ENCODE measurements at places on chromosomes 13 and 19.

- DNase-seq = no peak
Observed at GRCh38 chr19:7857727-7858108, 16.5 kb downstream of the PRR36 start.

DNA sequence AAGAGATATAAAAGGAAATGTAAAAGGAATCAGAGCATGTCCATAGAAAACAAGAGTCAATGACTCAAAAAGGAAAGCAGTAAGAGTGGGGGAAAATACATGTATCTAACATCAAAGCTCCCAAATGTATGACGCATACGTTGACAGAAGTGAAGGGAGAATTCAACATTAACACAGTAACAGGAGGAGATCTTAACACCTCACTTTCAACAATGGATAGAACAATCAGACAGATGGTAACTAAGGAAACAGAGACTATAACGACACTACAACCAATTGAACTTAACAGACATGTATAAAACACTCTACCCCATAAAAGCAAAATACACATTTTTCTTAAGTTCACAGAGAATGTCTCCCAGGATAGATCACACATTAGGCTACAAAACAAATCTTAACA is 774.8 kb upstream of the ARGLU1 start:
- DNase-seq = no peak

DNA sequence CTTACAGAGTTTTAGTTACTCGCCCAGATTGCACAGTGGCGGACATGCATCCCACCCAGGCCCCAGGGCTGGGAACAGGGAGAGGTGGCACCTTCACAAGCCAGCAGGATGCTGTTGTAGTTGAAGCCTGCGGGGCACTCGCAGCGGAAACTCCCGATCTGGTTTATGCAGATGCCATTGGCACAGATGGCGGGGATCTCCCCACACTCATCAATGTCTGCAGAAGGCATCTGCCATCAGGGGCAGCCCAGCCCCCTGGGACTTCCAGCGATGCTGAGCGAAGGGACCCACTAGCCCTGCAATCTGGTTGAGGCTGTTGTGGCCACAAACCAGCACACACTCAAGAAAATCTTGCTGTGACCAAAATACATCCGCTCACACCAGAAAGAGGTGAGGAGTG is 44.6 kb downstream of the CCL25 start:
- DNase-seq = no peak

DNA sequence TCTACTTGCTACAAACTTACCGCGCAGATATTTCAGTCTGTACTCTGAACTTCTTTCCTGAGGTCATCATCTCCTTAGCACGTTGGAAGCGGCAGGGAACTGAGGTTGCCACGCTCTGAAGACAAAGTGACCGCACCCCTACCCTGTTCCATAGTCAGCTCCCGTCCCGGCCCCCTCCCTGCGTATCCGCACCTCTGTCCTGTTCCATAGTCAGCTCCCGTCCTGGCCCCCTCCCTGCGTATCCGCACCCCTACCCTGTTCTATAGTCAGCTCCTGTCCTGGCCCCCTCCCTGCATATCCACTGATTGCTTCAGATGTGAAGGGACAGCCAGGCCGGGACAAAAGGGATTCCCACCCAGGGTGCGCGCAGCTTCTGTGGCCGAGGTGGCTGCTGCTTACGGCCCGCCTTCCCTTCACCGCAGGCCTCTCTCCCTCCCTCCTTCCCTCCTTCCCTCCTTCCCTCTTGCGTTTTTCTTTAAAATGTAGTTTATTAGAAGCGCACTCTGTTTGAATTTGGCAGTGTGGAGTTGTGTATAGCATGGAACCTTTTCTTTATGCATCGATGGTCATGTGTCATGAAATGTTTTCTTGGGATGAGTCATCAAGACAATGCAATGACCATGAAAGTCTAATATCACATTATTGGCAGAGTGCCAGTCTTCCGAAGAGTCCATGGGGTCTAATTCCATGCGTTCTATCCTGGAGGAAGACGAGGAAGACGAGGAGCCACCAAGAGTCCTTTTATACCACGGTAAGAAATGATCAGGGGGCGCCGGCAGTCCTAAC is 21.9 kb upstream of the NDUFS7 start:
- DNase-seq = no peak

GRCh38 chr13:46908501-46908900 is 11.6 kb upstream of the HTR2A start:
- no peak for DNase-seq

DNA sequence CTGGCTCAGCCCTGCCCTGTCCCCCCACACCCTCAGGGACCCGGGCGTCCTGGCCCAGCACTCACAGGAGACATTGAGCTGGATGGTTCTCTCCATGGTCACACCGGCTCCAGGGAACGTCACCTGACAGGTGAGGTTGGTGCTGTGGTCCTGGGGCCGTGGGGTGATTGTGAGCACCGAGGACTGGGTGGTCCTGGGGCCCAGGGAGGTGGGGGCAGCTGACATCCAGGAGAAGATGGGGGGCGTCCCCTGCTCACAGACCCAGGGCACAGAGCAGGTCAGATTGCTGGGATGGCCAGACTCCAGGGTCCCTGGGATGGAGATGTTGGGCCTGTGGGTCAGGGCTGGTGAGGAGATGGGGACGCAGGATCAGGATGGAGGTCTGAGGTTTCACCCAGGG is 854 bp downstream of the SIGLEC6 start:
- DNase-seq = no peak

DNA sequence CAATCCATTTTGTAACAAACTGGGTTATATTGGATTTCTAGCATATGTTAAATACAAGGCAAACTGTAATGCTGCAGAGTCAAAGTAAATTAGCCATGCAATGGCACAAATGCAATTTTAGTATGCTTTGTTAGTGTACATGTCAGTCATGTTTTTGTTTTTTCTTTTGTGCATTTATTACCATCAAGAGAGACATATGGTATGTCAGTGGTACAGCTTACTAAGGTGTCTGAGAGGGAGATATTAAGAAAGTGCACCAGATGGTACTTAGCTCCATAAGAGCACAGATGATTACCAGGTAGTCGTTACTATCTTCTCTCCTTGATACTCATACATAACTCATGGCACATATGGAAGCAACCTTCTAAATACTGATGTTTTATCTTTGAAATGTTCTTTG is 550.3 kb downstream of the GPC5 start:
- DNase-seq = no peak

- DNase-seq = no peak
Observed at GRCh38 chr13:43757266-43757665, 29.5 kb downstream of the ENOX1 start.

DNA sequence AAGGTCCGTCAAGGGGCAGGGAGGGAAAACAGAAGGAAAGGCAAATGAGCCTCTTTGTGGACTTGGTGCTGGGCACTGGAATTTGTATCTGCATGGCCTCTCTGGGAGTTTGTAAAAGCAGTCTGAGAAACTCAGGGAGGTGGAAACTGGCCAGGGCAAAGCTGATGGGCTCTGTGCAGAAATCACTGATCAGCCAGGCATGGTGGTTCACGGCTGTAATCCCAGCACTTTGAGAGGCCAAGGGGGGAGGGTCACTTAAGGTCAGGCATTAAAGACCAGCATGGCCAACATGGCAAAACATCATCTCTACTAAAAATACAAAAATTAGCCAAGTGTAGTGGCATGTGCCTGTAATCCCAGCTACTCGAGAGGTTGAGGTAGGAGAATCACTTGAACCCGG is 369.9 kb upstream of the ZNF507 start:
- DNase-seq = no peak

- DNase-seq = no peak
Observed at GRCh38 chr13:96091164-96092117, 1.5 kb downstream of the HS6ST3 start.

- no peak for DNase-seq
Observed at GRCh38 chr13:70856025-70856424, 747.8 kb upstream of the KLHL1 start.

GRCh38 chr13:24684600-24684998 is 4.4 kb downstream of the ATP12A start:
- DNase-seq = no peak

DNA sequence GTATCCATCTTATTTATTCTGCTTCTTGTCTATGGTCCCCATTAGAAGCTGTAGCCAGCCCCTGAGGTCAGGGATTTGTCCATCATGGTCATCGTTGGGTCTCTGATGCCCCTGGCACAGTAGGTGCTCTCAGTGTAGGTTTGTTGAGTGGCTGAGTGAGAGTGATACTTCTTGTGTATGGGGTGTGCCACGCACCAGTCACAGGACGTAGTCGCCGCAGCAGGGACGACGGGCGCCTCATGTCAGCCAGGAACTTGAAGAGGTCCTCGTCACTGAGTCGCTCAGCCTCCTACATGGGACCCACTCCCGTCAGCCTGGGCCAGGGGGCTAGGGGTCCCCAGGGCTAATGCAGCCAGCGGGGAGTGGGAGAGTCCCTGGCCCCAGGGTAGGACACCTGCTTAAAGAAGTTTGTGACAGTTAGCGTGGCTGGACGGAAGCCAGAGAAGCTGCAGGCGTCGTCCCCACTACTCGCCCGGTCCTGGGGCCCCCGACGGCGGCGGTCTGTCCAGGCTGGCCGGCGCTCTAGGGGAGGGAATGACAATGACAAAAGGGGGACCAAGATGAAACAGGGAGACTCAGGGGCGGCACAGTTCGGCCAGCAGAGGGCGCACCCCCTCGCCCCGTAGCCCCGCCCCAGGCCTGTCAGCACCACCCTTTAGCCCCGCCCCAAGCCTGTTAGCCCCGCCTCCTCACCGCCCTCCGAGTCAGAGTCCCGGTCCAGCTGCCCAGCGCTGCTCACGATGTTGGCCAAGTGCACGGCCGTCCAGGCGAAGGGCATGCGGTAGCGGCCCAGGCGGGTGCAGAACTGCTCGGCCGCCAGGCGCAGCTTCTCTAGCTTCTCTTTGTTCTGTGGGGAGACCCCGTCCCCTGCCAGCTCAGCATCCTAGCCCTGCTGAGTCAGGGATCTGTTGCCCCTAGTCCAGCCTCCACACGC is 3.7 kb downstream of the ANGPTL8 start:
- peak; percentile 51 for DNase-seq

DNA sequence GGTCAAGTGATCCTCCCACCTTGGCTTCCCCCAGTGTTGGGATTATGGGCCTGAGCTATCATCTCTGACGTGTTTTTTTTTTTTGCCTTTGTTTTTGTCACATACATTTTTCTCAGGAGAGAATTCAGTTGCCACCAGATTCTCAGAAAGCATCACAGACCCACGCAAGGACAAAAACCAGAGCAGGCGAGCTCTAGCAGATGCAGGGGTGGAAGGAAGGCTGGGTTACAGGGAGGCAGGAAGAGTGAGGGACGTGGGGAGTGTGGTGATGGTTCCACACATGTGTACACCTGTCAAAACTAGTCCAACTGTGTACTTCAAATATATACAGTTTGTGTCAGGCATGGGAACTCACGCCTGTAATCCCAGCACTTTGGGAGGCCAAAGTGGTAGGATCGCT is 4.3 kb downstream of the TMEM161A start:
- no peak for DNase-seq

GRCh38 chr13:39329182-39329639 is 273.8 kb downstream of the LHFPL6 start:
- DNase-seq = no peak

DNA sequence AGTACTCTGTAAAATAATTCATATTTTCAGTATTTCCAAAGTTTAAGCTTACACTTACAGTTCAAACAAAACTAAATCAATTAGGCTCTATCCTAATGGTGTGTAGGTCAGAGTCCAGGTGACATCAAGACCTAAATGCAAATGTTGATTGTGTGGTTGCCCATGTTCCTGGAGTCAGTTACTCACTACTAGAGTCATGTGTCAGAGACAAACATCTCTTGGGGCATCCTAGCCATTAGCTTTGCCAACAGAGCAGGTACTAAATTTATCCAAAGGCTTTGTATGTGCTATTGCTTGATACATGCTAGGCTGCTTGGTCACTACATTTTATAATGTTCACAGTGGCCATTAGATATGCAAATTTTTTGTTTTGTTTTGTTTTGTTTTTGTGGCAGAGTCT is 11.7 kb downstream of the SPRY2 start:
- DNase-seq = no peak

DNA sequence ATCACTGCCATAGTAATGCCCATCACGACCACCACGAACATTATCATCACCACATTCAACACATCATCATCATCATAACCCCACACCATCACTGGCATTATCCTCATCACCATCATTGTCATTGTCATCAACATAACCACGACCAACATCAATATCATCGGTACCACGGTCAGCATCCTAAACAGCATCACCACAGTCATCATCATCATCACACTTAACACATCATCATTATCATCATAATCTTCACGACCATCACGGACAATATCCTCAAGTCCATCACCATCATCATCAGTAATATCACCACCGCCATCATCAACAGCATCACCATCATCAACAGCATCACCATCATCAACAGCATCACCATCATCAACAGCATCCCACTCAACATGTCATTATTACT is 70.3 kb downstream of the MBD3L1 start:
- DNase-seq = no peak
